ENCODE measurements at places on chromosomes 3 and 15.

- peak; percentile 73 for DNase-seq
Observed at GRCh38 chr3:58647381-58648141, 19.0 kb downstream of the FAM3D start.

GRCh38 chr3:130849091-130849552, 44.8 kb upstream of the ATP2C1 start:
- DNase-seq, result peak; percentile 41

- no peak for DNase-seq
Observed at GRCh38 chr3:156816091-156816793, 9.9 kb upstream of the LEKR1 start.

- DNase-seq, result no peak
Observed at GRCh38 chr15:31930967-31931366, 99.3 kb upstream of the CHRNA7 start.
